ENCODE measurements at places on chromosomes 11 and 22.

GRCh38 chr11:133503236-133503635 is 29.1 kb downstream of the OPCML start:
- no peak overlapping the region for H3K27ac ChIP-seq
- no peaks in the 10 kb centered on the region for H3K36me3 ChIP-seq
- no peak overlapping the region for H3K4me3 ChIP-seq
- H3K4me1 ChIP-seq = no peaks in the 10 kb centered on the region
- H3K27me3 ChIP-seq = no peaks in the 10 kb centered on the region

GRCh38 chr11:116691771-116692177 is 81.0 kb downstream of the BUD13 start:
- no peak overlapping the region for H3K4me3 ChIP-seq
- peak; percentile 36 for DNase-seq
- H3K27ac ChIP-seq = no peak overlapping the region

DNA sequence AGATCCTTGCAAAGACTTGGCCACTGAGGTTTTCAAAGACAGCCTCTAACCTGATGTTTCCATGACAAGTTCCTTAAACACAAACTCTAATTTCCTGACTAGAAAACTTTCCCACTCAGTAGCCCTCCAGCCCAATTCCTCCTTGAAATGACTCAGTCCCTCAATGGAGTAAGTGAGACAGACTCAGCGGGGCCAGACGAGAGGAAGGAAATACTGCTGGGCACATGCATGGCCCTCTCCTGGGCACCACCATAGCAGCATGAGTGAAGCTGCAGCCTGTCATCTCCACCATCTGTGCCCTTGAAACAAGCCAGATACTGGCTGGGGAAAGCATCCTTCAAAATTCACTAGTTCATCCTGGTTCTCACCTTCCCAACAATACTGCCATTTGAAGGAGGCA is 76.2 kb upstream of the GDPD4 start:
- no peak for DNase-seq
- no peak overlapping the region for H3K4me3 ChIP-seq
- H3K27me3 ChIP-seq = no peaks in the 10 kb centered on the region
- no peak overlapping the region for H3K27ac ChIP-seq

GRCh38 chr11:84847842-84848241 is 779.3 kb downstream of the DLG2 start:
- no peaks in the 10 kb centered on the region for H3K36me3 ChIP-seq
- no peak for DNase-seq
- H3K4me1 ChIP-seq = no peaks in the 10 kb centered on the region
- no peaks in the 10 kb centered on the region for H3K27me3 ChIP-seq
- no peak overlapping the region for H3K27ac ChIP-seq

DNA sequence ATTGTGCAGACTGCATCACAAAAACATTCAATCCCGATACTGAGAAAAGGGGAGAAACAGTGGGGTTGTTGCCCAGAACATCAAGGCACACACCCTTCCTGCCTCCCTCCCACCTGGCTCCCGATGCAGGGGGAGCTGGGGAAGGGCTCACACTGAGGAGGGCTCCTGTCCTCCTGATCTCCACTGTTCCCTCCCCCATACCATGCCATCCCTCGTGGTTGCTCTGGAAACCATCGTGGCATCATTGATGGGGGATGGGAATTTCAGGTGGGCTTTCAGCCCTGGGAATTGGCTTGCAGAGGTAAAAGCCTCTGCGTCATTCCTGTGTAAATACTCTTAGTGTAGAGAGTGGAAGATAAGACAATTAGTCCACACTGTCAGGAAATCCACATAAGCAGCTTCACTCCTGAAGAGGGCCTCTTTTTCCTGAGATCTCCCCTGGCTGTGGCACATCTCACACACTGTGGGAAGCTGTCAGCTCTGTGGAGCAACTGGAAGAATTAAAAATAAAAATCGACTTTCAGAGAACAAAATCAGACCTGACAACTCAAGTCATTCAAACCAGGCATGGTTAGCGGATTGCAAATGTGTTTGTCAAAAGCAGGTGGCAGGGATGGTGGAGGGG is 176.0 kb downstream of the CHST1 start:
- H3K27ac ChIP-seq = no peak overlapping the region
- DNase-seq = no peak
- no peaks in the 10 kb centered on the region for H3K36me3 ChIP-seq
- H3K27me3 ChIP-seq = peaks cover 7% of the 10 kb centered on the region
- no peak overlapping the region for H3K4me3 ChIP-seq
- H3K4me1 ChIP-seq = no peaks in the 10 kb centered on the region

DNA sequence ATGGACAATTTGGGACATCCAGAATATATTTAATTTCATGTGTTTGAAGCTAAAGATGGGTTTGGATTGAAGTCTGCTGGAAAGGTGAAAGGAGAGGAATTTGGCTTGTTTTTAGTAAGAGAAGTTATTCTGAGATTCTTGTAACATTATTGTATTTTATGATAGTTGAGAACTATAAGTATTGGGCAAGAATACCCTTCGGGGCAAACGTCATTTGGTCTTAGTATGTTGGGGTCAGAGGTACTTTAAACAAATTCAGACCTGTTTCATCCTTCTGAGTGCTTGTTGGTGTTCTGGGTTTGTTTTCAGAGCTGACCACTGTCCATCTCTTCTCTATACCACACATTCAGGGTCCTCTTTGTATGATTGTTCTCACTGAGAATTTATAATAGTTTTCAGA is 19.5 kb downstream of the PANX1 start:
- DNase-seq = no peak
- H3K27me3 ChIP-seq = no peaks in the 10 kb centered on the region
- no peak overlapping the region for H3K27ac ChIP-seq
- H3K36me3 ChIP-seq = peaks cover 3% of the 10 kb centered on the region

DNA sequence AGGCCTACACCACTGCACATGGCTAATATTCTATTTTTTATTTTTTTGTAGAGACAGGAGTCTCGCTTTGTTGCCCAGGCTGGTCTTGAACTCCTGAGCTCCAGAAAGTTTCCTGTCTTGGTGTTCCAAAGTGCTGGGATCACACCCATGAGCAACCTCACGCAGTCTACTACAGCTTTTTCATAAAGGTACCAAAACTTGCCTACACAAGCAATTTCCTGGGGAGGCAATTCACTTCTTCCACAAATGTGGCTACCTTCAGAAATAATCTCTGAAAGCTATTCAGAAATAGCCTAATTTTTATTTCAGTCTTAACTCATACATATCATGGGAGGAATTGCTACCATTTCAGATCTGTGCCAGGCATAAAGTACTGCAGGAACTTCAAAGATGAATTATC is 11.4 kb downstream of the SLC35F2 start:
- no peaks in the 10 kb centered on the region for H3K36me3 ChIP-seq
- no peak overlapping the region for H3K4me3 ChIP-seq
- DNase-seq = no peak
- H3K27me3 ChIP-seq = no peaks in the 10 kb centered on the region
- peak overlapping the region; percentile 7 for H3K27ac ChIP-seq
- H3K4me1 ChIP-seq = peaks cover 11% of the 10 kb centered on the region

GRCh38 chr11:47373876-47374719 is 4.2 kb downstream of the SPI1 start:
- no peak overlapping the region for H3K4me3 ChIP-seq
- no peaks in the 10 kb centered on the region for H3K27me3 ChIP-seq
- peaks cover 4% of the 10 kb centered on the region for H3K4me1 ChIP-seq
- no peaks in the 10 kb centered on the region for H3K36me3 ChIP-seq

- no peak for DNase-seq
- H3K27ac ChIP-seq = no peak overlapping the region
- peaks cover 2% of the 10 kb centered on the region for H3K27me3 ChIP-seq
- H3K4me3 ChIP-seq = no peak overlapping the region
- H3K36me3 ChIP-seq = no peaks in the 10 kb centered on the region
- no peaks in the 10 kb centered on the region for H3K4me1 ChIP-seq
Observed at GRCh38 chr11:94675239-94675638, 92.9 kb upstream of the AMOTL1 start.

DNA sequence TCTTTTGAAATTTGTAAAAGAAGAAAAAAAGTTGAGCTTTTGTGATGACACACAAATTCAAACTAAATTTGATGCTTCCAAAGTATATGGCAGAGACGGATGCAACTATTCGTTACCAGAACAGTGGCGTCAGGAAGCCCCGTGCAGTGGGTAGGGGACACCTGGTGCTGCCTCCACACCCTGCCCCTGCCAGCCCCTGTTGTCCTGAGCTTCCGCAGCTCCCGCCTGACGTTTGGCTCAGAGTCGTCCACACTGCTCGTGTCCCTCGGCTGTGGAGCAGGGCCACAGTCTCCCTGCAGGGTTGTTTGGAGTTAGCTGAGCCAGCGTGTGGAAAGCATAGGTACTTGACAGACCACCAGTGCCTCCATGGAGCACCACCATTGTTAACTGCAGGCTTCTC is 86.3 kb downstream of the ATXN10 start:
- H3K36me3 ChIP-seq = peaks cover 41% of the 10 kb centered on the region
- no peak overlapping the region for H3K4me3 ChIP-seq
- DNase-seq = no peak
- no peak overlapping the region for H3K27ac ChIP-seq

- no peak for DNase-seq
- H3K4me1 ChIP-seq = no peaks in the 10 kb centered on the region
- H3K27ac ChIP-seq = no peak overlapping the region
- H3K36me3 ChIP-seq = peaks cover 8% of the 10 kb centered on the region
- no peak overlapping the region for H3K4me3 ChIP-seq
Observed at GRCh38 chr22:33418484-33418883, 360.3 kb upstream of the SYN3 start.

GRCh38 chr11:122642472-122642922 is 13.0 kb upstream of the UBASH3B start:
- peaks cover 4% of the 10 kb centered on the region for H3K4me1 ChIP-seq
- no peaks in the 10 kb centered on the region for H3K36me3 ChIP-seq
- H3K4me3 ChIP-seq = no peak overlapping the region
- DNase-seq = no peak
- H3K27me3 ChIP-seq = no peaks in the 10 kb centered on the region
- H3K27ac ChIP-seq = no peak overlapping the region

DNA sequence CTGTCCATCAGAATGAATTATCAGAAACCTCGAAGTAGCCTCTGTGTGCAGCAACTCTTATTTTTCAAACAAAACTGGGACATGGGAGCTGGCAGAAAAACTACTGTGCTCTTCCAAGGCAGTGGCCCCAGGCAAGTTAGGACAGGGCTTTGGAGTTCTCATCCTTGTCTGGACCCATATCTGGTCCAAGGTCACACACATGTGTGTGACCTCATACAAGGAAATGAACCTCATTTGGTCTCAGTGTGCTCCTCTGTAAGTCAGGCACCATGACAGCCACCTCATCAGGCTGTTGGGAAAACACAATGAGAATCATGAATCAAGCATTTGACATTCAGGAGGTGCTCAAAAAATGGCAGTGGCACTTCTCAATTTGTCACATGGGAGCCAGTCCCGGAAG is 25.8 kb downstream of the LARGE1 start:
- no peaks in the 10 kb centered on the region for H3K36me3 ChIP-seq
- no peak for DNase-seq
- H3K27ac ChIP-seq = no peak overlapping the region

DNA sequence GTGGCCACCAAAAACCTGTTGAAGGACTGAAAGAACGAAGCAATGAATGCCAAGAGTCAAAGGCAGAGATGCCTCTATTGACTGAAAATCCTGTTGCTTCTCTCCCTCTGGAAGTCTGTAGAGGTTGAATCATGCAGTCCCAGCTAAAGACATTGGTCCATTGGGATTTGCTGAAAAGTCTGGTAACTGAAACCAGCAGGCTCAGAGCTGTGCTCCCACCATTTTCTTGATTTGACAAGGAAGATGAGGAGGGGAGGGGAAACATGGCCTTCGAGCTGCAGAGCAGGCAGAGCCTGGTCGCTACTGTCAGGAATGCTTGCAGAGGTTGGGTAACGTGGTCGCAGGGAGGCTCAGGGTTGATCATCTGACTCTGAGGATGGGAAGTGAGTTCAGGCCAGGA is 72.8 kb upstream of the CSNK2A3 start:
- H3K27me3 ChIP-seq = peaks cover 2% of the 10 kb centered on the region
- DNase-seq = no peak
- no peaks in the 10 kb centered on the region for H3K4me1 ChIP-seq
- no peak overlapping the region for H3K4me3 ChIP-seq

DNA sequence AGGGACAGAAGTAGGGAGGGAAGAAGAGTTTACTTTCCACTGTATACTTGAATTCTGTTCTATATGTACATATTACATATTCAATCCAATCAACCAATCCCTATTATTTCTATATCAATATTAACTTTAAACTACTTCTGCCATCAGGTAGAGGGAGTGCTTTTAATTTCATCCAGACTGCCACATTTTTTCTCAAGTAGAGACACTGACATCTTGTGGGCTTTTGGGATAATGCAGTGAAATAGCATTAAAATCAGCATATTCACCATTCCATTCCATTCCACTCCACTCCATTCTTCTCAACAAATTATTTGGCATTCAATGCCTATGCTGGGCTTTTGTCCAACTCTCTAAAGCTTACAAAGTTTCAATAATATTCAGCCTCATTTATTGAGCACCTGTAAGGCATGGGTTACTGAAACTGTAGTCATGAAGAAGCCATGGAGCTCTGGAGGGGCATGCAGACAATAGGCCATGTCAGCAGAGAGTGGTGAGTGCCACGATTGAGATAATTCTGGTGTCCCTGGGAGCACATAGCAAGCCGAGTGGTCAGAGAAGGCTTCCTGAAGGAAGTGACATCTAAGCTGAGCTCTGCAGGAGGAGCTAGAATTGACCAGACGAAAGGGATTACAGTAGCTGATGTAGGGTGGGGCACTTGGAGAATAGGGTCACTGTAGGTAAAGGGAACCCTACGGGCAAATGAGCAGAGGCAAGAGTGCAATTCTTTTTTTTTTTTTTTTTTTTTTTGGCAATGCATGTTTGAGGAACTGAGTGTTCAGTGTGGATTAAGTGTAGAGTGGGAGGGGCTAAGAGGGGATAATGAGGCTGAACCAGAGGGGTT is 12.8 kb upstream of the CLPB start:
- peak; percentile 44 for DNase-seq
- no peak overlapping the region for H3K4me3 ChIP-seq
- H3K27ac ChIP-seq = no peak overlapping the region

All from naive thymus-derived CD8-positive, alpha-beta T cell (primary cell).